ENCODE measurements at places on chromosomes 2 and 18.

DNA sequence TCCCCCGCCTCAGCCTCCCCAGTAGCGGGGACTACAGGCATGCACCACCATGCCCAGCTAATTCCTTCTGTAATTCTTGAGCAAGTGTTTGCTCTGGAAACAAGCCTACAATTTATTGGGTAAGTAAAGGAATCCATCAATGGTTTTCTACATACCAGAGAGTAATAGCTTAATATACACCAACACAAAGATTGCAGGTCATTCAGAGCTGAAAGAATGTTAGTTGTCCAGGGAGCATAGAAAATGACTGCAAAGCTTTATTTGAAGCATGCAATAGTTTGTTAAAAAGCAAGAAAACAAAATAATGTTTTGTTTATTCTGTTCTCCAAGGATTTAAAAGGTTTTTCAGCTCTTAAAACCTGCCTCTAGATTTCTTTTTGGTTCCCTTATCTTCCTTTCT, 5.6 kb downstream of the IDH1 start:
- DNase-seq, result no peak

GRCh38 chr18:3604498-3605408, 154.8 kb downstream of the TGIF1 start:
- peak; percentile 86 for DNase-seq

DNA sequence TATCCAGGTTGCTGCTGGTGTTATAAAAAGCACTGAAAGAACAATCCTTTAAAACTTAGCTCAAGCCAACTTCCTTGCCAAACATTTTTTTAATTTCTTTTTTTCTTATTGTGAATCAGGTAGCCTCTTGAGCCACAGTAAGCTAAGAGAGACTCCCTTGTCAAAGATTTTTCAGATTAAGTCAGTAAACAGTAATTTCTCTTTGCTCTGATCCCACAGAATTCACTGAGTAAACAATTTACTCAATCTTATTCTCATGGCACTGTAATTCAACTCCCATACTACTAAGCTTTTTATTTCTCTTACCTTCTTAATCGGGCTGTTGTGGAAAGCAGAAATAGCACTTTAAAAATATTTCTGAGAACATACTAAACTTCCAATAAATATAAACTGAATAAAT, 82.7 kb downstream of the C2orf74 start:
- no peak for DNase-seq

DNA sequence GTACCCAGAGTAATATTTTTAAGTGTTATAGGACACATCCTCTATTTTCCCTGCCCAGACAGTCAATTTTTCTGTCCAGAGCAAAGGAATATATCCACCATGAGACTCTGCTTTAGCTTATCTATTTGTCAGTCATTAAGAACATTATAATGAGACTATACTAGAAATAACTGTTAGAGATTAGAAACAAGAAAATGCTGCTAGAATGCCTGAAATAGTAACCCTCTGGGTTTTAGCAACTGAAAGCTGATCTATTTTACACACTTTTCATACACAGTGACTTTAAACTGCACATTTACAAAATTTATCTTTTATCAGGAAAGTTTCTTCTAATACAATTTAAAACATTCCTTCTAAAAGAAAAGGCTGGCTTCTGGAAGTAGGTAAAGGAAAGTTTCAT, 39.6 kb downstream of the MBD2 start:
- no peak for DNase-seq

- DNase-seq, result no peak
Measured at GRCh38 chr18:21303895-21304294, 61.9 kb downstream of the GREB1L start.

DNA sequence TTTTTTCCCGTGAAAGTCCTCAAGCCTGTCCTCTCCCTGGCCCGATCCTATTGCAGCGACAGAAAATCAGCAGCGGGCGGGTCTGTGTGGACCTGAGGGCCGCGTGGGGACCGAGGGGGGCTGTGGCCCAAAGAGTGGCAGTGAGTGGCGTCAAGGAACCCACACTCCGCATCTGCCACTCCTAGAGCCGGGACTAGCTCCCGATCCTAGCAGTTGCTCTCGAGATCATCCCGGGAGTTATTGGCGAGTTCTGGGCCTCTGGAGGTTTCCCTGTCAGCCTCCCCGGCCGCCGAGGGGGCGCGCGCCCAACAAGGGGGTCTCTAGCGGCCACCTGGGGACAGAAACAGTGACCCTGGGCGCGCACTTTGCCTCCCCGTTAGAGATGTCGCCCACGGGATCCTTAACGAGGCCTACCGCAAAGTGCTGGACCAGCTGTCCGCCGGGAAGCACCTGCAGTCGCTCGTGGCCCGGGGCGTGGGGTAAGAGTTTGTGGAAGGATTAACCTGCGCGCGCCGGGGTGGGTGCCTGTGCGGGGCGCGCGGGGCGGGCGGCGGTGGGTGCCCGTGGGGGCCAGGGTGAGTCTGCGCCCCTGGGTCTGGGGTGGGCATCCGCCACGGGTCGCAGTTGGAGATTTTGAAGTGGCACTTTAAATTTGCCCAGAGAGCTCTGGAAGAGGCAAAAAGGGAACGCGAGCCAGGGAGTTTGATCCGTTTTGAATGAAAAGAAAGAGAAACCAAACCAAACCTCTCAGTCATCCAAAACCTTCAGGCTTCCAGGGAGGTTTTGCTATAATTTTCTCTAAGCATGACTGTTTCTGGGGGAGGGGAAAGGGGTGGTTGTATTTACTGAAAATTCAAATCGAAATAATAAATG, 3.5 kb downstream of the ADCYAP1 start:
- DNase-seq, result no peak

DNA sequence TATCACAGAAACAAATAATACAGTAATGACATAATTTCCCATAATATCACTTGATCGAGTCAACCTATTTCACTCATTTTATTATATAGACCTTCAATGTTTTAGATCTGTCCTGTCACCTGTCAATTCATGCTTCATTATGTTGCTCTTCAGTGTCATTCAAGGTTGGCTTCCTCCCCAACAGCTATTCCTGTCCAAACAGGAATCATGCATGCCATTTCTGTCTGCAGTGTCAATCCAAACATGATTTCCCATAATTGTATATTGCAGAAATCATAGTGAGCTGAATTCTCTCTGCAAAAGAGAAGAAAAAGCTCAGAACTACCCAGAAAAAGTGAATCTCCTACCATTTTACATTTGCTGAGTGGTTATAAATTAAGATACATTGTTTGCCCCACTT, 628.6 kb downstream of the NR4A2 start:
- DNase-seq, result no peak

DNA sequence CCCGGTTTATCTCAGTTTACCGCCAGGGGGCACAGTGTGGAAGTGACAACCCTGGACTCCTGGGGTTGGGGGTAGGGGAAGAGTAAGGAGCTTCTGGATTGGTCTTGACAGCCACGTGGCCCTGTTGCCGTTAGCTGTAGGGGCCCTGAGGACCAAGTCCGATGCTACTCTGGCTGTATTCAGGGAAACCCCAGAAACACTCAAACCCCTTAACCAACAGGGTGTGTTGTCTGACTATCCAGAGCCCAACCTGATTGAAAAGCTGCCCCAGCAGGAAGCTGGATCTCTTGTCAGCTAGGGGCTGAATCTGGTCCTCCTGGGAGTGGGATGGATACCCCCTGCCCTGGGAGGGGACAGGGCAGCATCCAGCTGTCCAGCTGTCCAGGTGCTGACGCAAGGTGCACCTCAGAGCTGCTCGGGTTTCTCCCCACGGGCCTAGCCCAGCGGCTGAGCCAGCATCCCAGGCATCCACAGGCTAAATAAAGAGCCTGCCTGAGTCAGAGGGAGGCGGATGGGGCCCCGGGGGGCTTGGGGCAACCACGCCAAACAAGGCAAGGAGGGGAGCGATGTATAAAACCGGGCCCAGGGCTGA, 3.1 kb upstream of the GMPPA start:
- DNase-seq, result peak; percentile 43

GRCh38 chr2:73487112-73487657, 101.5 kb downstream of the ALMS1 start:
- DNase-seq, result no peak

- DNase-seq, result no peak
Measured at GRCh38 chr2:216710551-216711301, 15.4 kb upstream of the IGFBP5 start.

GRCh38 chr2:99543247-99543646, 53.4 kb upstream of the REV1 start:
- no peak for DNase-seq

Measured in kidney capillary endothelial cell (primary cell).